ENCODE measurements at places on chromosomes 6 and 20. TPM values are rescaled to one million over a fixed set of nuclear protein-coding genes. Genes with fewer than 3 reads are reported as not detected.

Gene PCK1
- 231 TPM for total RNA-seq

Gene IRAK1BP1
- total RNA-seq: 3.9 TPM

Gene CASS4
- 10.6 TPM for total RNA-seq

Gene OR11A1
- not detected for total RNA-seq

Gene CLPSL2
- not detected for total RNA-seq

Gene TULP1
- not detected for total RNA-seq

Gene SLC12A5
- not detected for total RNA-seq

Gene SLC23A2
- total RNA-seq: 17.1 TPM

Gene SSTR4
- not detected for total RNA-seq

Gene SLC22A7
- total RNA-seq: not detected

Gene C4A
- total RNA-seq: 336 TPM

Gene BYSL
- 9.8 TPM for total RNA-seq

Gene TOX2
- 0.44 TPM for total RNA-seq

Gene WFDC10B
- total RNA-seq: not detected

Gene ARHGAP40
- not detected for total RNA-seq

Gene CAGE1
- not detected for total RNA-seq

Gene LBP
- 0.95 TPM for total RNA-seq

Gene LAMP5
- total RNA-seq: not detected

Gene OR2H1
- not detected for total RNA-seq

Gene LGSN
- total RNA-seq: not detected

Gene FOXA2
- not detected for total RNA-seq

Gene TFAP2A
- not detected for total RNA-seq

Gene TFAP2C
- 13.7 TPM for total RNA-seq

Gene ADGRG6
- total RNA-seq: 68.6 TPM

Gene CCN2
- 129 TPM for total RNA-seq

Gene SIRPB1
- 5.1 TPM for total RNA-seq

Gene TRIM40
- not detected for total RNA-seq

Gene SRMS
- total RNA-seq: not detected

Gene LY6G6D
- not detected for total RNA-seq

Gene WFDC12
- total RNA-seq: not detected

Gene RAET1L
- total RNA-seq: not detected

Gene MRAP2
- total RNA-seq: 0.47 TPM

Gene TNFRSF6B
- 10.5 TPM for total RNA-seq

Gene MICB
- 5.8 TPM for total RNA-seq

Gene KCNS1
- total RNA-seq: not detected

Gene RNF146
- 96.8 TPM for total RNA-seq

Gene REV3L
- total RNA-seq: 61.8 TPM

Gene CDH26
- total RNA-seq: 4.1 TPM

Gene HCRTR2
- total RNA-seq: not detected

Gene OXT
- not detected for total RNA-seq

Gene KIF25
- total RNA-seq: 0.38 TPM

Gene FAM83C
- 0.09 TPM for total RNA-seq

Gene SLC44A4
- total RNA-seq: 0.38 TPM

Gene COL19A1
- total RNA-seq: not detected

Gene PSORS1C1
- total RNA-seq: 1.3 TPM

All from omental fat pad (tissue), 4 donors.